ENCODE measurements at places on chromosomes 1 and 21.

DNA sequence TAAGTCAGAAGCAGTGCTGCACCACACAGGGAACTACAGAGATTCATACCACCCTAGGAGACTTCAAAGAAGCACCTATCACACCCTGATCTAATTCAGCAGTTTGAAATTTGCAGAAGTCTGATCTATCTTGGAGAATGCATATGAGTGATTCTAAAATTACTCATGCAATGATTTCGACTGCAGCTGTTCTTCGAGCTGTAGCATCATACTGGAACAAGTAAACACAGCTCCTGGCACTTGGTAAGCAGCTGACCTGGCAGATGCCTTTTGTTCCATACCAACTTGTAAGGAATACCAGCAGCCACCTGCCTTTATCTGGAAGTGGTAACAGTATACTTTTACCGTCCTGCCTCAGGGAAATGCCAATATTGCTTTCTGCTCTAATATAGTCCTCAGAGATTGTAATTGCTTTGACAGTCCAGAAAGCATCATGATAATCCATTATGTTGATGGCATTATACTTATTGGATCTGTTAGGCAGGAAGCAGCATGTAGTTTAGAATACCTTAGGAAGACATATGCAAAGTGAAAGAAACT is 25.7 kb downstream of the AADACL4 start:
- no peak for DNase-seq

- peak; percentile 3 for DNase-seq
Measured at GRCh38 chr1:241518476-241519307, 863 bp downstream of the FH start.

GRCh38 chr21:26641062-26641461 is 68.0 kb upstream of the CYYR1 start:
- no peak for DNase-seq

DNA sequence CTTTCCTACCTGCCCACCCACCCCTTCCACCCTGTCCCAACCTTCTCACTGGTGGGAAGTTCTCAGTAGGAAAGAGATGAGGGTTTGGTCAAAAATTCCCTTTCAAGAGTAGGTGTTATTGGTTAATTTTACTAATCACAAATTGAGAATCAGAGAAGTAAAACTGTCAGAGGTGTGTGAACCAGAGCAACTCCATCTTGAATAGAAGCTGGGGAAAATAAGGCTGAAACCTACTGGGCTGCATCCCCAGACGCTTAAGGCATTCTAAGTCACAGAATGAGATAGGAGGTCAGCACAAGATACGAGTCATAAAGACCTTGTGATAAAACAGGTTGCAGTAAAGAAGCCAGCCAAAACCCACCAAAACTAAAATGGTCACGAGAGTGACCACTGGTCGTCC is 11.5 kb downstream of the PLA2G2D start:
- DNase-seq: no peak

- DNase-seq: no peak
Measured at GRCh38 chr1:204672482-204673121, 12.9 kb downstream of the LRRN2 start.
